ENCODE measurements at places on chromosomes 7 and 10.

GRCh38 chr10:130404476-130405055 is 268.4 kb downstream of the GLRX3 start:
- DNase-seq: no peak

- no peak for DNase-seq
Measured at GRCh38 chr7:20560325-20561180, 54.9 kb upstream of the ABCB5 start.

DNA sequence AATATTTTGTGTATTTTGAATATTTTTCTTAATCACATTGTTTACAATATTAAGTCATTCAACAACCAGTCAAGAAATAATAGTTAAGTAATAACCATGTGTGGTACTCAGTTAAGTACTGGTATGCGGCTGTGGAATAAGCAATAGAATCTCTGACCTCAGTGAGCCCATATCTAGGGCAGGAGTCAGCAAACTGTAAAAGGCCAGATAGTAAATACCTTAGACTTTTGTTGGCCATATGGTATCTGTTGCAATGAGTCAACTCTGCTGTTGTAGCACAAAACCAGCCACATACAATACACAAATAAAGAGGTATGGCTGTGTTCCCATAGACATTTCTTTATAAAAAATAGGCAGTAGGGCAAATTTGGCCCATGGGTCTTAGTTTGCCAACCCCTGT is 311.6 kb upstream of the SEMA3A start:
- peak; percentile 60 for DNase-seq

- peak; percentile 8 for DNase-seq
Measured at GRCh38 chr7:28980451-28981160, 22.5 kb upstream of the TRIL start.

GRCh38 chr7:23672033-23672432 is 8.0 kb upstream of the FAM221A start:
- DNase-seq: peak; percentile 5

DNA sequence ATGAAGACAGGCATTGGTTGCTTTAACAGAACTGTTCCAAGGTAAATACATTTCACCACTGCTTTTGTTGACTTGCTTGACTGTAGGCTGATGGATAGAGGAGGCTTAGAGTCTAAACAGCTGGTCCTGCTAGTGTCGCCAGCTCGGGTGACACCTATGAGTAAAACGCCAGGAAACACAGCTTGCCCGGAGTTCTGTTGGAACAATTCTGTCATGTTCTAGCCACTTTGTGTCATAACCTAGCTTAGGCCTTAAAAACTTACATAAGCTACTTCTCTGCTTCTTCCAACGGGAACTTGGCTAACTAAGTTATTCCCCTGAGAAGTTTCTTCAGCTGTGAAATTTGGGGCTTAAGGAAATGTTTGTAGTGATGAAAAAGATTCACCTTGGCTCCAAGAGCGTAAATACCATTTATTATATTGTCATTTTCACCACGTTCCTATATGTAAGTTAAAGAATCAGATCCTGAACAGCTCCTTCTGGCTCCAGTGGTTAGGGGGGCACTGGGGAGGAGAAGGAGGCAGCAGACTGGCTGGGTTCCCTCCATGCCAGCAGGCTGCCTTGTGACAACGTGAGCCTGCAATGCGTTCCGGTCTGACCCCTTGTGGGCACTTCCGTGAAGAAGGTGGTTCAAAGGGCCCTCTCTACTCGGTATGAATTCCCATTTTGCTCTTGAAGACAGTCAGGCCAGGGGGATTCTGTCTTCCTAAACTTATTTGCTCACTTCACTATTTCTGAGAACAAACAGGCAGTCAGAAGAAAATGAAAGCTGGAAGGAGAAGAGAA is 253.2 kb downstream of the BMPER start:
- DNase-seq: peak; percentile 41

DNA sequence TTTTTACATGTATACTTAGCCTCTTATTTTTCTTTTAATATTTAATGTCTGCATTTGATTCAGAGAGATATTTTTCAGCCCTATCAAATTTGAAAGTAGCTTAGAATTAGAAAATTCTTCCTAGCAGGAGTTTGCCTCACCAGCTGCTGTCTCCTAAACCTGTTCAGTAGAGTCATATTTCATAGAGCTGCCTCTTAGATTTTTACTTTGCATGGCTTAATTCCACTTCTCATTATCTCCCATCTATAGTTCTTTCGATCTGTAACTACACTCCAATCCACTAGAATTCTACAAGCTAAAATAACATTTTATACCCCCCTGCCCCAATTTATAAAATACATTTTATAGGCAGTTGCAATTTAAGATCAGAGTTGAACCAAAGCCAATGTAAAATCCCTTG is 227.0 kb downstream of the ANK3 start:
- no peak for DNase-seq

GRCh38 chr10:6025683-6026255 is 36.4 kb downstream of the IL2RA start:
- DNase-seq: no peak

DNA sequence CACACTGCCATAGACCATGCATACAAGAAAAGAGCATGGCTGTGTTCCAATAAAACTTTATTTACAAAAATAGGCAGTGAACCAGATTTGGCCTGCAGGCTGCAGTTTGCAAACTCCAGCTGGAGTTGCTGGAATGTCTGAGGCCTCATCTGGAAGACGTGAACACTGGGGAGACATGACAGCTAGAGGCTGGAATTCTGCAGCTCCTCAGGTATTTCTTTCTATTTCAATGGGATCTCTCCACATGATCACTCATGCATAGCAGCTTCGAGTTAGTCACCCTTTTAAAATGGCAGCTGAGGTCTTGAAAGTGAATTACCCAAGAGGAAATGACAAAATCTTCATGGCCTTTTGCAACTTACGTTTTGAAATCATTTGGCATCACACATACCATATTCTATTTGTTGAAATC is 52.6 kb upstream of the BET1 start:
- DNase-seq: peak; percentile 98

DNA sequence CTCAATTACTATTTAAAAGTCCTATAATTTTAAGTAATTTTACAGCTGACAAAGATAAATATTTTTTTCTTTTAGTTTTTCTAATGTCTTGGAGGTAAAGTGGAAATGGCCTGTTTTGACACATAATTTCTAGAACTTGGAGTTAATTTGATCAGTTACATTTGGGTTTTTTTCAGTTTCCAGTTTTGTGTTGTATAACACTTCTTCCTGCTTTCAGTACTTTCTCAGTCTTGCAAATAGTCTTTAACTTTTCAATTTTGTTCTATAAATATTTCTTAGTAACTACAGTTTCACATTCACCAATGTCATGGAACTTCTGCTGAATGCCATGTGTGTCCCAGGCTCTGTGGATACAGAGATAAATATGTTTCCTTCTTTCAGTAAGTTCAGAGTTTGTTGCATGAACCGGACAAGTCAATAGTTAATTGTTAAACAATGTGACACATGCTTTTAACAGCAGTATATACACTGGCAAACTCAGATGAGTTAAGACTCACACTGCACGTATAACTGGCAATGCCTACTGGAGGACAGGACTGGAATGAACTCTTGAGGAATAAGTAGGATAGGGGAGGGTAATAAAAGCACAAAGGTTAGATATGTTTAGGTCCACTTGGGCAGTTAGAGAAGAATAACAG is 4.6 kb downstream of the SHOC2 start:
- no peak for DNase-seq

- DNase-seq: peak; percentile 31
Measured at GRCh38 chr10:98886686-98887085, 349.0 kb downstream of the HPSE2 start.

DNA sequence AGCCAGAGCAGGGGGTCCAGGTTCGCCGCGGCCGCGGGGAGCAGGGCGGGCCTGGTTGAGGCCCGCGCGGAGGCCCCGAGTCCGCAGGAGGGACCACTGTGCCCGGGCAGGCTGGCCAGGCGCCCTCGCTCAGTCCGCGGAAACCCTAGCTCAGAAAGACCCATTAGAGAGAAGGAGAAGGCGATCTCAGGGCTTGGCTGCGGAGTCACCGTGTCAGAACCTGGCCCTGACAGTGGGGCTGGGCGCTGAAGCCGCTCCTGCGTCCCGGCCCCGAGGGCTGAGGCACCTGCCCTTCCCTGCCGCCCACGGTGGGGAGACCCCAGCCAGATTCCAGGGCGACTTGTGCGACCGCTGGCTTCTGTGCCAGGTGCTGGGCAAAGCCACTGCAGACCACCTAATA is 14.2 kb upstream of the EGFR start:
- no peak for DNase-seq

- DNase-seq: no peak
Measured at GRCh38 chr10:5537684-5538083, 12.9 kb downstream of the CALML3 start.

GRCh38 chr10:79268161-79268601 is 79.1 kb upstream of the PPIF start:
- peak; percentile 70 for DNase-seq

GRCh38 chr10:42969147-42969546 is 107.7 kb upstream of the RET start:
- DNase-seq: no peak

- peak; percentile 50 for DNase-seq
Measured at GRCh38 chr10:72334196-72334824, 20.4 kb downstream of the DNAJB12 start.

- no peak for DNase-seq
Measured at GRCh38 chr10:43202657-43203447, 64.0 kb downstream of the RASGEF1A start.

GRCh38 chr7:104643587-104644217 is 315.3 kb downstream of the LHFPL3 start:
- DNase-seq: no peak

DNA sequence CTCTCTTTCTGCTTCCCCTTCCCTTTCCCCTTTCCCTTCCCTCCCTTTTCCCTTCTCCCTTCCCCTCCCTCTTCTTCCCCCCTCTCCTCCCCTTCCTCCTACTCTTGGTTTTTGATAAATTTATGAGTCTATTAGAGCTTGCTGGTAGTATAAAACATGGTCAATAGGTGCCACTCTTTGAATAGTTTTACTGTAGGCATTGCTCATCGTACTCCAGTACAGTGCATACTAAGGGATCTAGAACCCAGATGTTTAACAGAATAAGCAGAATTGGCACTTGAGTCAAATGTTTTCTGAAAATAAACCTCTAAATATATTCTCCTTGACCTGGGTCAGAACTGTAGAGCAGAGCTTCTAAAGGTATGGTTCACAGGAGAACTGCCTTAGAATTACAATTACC is 126.7 kb downstream of the SORCS3 start:
- no peak for DNase-seq

DNA sequence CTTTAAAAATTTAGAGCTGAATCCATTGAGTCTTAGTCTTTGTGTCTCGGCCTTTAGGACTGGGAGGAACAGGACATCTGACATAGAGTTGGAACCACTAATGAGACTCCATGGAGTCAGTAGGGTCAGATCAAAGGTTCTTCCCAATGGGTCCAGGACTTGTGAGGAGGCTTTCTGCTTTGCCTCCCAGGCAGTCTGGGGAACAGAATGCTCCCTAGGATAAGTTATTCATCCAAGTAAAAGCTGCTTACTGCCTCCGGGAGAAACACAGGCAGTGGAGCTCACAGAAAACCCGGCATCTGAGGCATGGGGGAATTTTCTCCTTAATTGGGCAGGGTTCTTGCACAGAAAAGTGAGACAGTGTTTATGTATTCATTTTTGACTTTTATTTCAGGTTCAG is 216.4 kb downstream of the SEC23IP start:
- no peak for DNase-seq

DNA sequence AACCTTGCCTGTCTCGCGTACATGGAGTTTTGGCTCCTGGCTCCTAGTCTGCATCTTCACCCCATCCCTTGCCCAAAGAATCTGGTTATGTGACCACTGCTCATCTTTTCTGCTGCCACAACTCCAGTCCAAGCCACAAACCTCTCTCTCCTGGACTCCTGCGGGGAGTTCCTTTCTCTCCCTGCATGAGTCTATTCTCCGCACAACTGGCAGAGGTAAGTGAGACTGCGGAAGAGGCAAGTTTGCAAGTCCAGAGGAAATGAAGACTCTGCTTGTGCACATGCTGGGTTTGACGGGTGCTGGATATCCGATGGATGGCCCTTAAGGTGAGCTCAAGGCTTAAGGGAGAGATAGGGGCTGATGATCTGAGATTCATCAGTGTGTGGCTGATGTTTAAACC is 61.0 kb downstream of the TRUB1 start:
- DNase-seq: no peak

- no peak for DNase-seq
Measured at GRCh38 chr10:12945690-12946359, 55.7 kb downstream of the CCDC3 start.

DNA sequence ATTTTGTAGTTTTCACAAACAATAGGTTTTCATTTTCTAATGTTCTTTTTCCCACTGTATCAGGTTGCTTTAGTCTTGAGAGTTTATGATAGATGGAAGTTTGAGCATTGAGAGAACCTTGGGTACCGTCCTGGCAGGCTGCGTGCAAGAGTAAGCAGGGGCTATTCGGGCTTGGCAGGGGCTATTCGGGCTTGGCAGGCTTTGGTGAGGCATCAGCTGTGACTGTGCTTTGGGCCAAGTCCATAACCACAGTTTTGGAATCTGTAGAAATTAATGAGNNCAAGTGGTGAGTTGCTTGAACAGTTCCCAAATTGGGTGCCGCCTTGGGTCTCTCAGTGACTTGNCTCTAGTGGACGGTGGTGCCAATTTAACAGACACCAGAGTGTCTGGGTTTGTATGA is 424.6 kb downstream of the PAXIP1 start:
- DNase-seq: no peak

DNA sequence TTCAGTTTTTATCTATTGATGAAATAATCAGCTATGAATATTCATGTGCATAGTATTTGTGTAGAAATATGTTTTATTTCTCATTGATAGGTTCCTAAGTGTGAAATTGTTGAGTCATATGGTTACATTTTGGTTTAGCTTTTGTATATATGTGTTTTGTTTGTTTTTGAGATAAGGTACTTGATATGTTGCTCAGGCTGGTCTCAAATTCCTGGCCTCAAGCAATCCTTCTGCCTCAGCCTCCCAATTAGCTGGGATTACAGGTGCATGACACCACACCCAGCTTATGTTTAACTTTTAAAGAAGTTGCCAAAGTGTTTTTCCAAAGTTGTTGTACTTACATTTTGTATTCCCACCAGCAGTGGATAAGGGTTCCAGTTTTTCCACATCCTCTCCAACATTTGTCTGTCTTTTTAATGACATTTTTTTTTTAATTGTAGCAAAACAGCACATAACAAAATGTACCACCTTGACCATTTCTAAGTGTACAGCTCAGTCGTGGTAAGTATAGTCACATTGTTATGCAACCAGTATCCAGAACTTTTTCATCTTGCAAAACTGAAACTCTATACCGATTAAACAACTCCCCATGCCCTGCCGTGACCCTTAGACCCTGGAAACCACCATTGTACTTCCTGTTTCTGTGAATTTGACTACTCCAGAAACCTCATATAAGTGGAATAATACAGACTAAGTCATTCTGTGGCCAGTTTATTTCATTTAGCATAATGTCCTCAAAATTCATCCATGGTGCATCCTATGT is 12.6 kb upstream of the UBE2D1 start:
- peak; percentile 11 for DNase-seq

- DNase-seq: no peak
Measured at GRCh38 chr7:47357361-47357760, 224.6 kb downstream of the TNS3 start.

Data from IMR-90 (cell line).